ENCODE measurements at places on chromosomes 1 and 21.

DNA sequence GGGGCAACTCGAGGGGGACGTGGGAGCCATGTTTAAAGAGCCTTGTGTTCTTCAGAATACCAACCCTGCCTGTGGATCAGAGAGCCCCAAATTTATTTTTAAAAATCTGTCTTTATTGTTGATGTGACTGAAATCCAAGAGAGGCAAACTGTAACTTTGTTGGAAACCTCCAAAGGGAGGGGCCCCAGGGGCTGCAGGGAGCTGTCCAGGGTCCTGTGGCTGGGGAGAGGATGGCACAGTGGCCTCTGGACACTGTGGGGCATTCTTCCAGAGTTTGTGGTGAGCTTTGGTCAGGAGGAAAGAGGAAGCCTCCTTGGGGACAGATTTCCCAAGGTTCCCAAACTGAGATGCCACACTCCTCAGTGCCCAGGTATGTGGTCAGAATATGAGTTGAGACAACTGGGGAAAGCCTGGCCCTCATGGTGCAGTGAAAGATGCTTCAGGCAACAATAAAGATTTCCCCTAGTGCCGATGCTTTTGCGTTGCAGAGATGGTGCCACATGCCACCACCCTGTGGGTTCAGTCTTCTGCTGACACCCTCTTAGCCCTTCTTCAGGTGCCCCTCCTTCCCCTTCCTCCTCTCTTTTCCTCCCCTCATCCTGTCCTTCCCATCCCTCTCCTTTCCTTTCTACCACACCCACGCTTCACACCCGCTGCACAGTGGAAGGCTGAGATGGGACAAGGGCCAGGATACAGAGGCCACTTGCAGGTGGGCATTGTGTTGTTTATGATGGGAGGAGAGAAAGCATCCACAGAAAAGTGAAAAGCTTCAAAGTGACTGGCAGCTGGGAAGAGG lies 122.1 kb downstream of the UCK2 start:
- DNase-seq, result peak; percentile 52
- H3K27ac ChIP-seq, result no peak overlapping the region
- peaks cover 18% of the 10 kb centered on the region for H3K27me3 ChIP-seq

DNA sequence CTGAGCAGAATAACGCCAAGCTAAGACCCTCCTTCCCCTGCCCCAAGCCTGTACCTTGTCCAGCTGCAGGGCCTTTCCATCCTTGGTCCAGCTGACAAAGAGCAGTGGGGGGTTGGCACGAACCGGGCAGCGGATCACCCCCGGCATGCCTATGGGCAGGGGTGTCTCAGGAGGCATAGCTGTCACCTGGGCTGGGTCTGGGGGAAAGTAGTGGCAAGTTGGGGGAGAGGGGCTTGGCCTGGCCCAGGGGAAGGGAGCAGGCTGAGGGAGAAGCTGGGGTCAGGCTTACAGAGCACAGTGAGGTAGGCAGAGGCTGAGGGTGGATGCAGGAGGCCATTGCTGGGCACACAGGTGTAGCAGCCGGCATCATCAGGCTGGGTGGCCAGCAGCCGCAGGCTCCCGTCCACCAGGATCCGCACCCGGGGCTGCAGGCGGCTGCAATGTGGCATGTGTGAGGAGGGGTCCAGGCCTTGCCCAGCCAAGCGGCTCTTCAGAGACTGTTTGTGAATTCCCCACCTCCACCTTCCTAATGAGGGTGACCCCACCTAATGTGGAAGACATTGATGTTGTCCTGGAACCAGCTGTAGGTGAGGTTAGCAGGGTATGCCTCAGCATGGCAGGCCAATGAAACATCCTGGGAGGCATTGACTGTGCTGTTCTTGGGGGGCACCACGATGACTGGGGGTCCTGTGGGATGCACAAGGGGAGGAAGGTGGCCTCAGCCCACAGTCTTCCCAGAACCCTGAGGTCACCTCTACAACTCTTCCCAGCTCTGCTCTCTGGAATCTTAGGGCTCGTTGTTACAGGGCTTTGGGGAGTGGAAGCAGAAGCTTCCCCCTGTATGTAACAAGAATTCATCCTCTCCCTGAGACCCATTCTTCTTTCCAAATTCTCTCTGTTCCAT lies 9.1 kb upstream of the TAGLN2 start:
- no peak overlapping the region for H3K27ac ChIP-seq
- no peak for DNase-seq
- no peak overlapping the region for H3K4me3 ChIP-seq
- H3K36me3 ChIP-seq, result no peaks in the 10 kb centered on the region
- H3K27me3 ChIP-seq, result no peaks in the 10 kb centered on the region

- DNase-seq, result peak; percentile 57
- peak overlapping the region; percentile 82 for H3K27ac ChIP-seq
- H3K4me1 ChIP-seq, result peaks cover 39% of the 10 kb centered on the region
Measured at GRCh38 chr1:36349241-36349671, 25.8 kb upstream of the EVA1B start.

DNA sequence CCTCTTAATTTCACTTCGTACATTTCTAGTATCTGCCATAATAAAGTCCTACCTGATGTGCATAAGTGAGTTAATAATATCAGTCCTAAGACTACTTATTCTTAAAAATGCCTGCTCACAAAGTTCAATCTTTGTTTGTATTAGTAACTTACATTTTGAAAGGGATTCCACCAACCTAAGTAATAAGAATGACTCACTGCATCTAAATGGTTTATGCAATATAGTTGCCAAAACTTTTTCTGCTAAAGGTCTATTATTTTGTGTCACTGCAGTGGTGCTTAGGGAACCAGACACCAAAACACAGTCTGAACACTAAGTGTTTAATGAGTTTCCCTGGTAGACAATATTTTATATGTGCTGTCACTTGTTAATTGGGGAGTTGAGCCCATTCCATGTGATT lies 1.8 kb downstream of the ZNF669 start:
- peaks cover 65% of the 10 kb centered on the region for H3K36me3 ChIP-seq
- peak overlapping the region; percentile 83 for H3K27ac ChIP-seq
- peak; percentile 27 for DNase-seq
- H3K4me1 ChIP-seq, result peaks cover 6% of the 10 kb centered on the region

DNA sequence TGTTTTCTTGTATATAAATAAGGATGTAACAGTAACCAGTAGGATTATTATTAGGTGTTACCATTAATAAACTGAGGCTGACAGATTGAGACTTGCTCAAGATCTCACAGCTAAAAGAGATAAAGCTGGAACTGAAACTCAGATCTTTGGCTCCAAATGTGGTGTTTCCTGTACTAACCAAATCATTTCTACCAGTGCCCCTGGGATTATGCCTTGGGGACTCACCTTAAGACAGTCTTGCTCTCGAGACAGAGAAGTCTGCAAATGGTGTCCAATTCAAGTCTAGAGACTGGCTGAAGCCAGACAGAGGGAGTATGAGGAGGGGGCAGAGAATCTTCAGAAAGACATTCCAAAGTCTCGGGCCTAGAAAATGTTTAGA lies 593 bp upstream of the CD53 start:
- no peaks in the 10 kb centered on the region for H3K27me3 ChIP-seq
- H3K36me3 ChIP-seq, result no peaks in the 10 kb centered on the region
- H3K27ac ChIP-seq, result no peak overlapping the region
- no peak overlapping the region for H3K4me3 ChIP-seq

DNA sequence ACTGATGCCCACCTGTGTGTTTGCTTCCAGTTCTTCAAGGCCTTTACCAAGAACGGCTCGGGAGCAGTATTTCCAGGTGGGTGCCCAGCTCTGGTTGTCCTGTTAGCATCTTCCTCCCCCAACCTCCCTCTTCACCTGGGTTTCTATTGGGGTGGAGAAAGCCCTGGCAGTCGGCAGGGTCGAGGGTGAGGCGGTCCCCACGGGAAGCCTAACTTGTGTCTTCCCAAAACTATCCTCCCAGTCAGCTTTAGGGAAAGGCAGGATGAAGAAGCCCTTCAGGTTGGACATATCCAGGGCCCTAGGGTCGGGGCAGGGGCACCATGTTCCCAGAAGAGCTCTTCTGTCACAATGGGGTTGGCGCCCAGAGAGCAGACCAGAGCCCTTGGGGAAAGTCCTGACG lies 20.6 kb downstream of the QSOX1 start:
- H3K4me3 ChIP-seq, result no peak overlapping the region
- no peak overlapping the region for H3K27ac ChIP-seq
- no peaks in the 10 kb centered on the region for H3K27me3 ChIP-seq

DNA sequence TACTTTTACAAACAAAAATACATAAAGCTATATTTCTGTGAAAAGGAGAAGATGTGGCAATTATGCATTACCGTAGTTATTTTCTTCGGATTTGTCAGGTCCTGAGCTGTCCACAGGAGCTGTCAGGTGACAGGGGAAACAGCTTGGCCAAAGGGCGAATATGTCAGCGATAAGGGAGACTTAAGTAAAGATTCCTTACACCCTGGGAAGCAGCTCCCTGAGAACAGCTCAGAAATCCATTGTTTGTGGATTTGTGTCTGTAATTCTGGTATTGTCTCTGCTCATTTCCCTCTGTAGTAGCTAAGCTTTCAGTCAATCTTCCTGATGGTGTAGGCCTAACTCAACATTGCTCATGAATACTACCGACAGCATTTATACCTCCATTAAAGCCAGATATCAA lies 7.1 kb upstream of the CD34 start:
- no peaks in the 10 kb centered on the region for H3K4me1 ChIP-seq
- peaks cover 13% of the 10 kb centered on the region for H3K27me3 ChIP-seq
- no peak for DNase-seq
- H3K27ac ChIP-seq, result no peak overlapping the region

- no peak overlapping the region for H3K4me3 ChIP-seq
- DNase-seq, result no peak
- no peak overlapping the region for H3K27ac ChIP-seq
Measured at GRCh38 chr1:12415038-12415466, 185.2 kb downstream of the VPS13D start.

- no peaks in the 10 kb centered on the region for H3K36me3 ChIP-seq
- H3K4me3 ChIP-seq, result no peak overlapping the region
- no peak overlapping the region for H3K27ac ChIP-seq
Measured at GRCh38 chr1:184350573-184350972, 36.3 kb upstream of the C1orf21 start.

DNA sequence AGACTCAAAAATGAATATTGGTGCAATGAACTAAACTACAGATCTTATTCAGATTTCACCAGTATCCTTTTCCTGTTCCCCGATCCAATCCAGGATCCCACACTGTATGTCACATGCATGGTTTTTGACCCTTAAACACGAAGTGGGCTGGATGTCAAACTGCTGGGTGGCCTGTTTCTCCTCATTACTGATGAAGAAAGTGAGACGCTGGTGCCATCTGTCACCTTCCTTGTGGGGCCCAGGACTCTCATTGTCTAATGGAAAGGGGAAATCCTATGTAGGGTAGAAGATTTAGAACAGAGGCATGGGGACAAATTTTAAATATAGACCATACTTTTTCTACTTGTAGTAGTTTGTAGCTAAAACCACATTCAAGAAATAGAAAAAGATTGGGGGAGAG lies 56.2 kb downstream of the DISC1 start:
- no peak overlapping the region for H3K4me3 ChIP-seq
- H3K36me3 ChIP-seq, result no peaks in the 10 kb centered on the region
- no peak for DNase-seq
- H3K27ac ChIP-seq, result no peak overlapping the region

- H3K27me3 ChIP-seq, result no peaks in the 10 kb centered on the region
- no peaks in the 10 kb centered on the region for H3K4me1 ChIP-seq
- H3K27ac ChIP-seq, result no peak overlapping the region
- no peak overlapping the region for H3K4me3 ChIP-seq
- no peaks in the 10 kb centered on the region for H3K36me3 ChIP-seq
Measured at GRCh38 chr1:147798731-147799130, 38.3 kb upstream of the GJA5 start.

GRCh38 chr1:1619917-1620361 lies 4.6 kb downstream of the MIB2 start:
- H3K27me3 ChIP-seq, result no peaks in the 10 kb centered on the region
- H3K27ac ChIP-seq, result no peak overlapping the region
- no peak for DNase-seq

- no peak overlapping the region for H3K4me3 ChIP-seq
- H3K36me3 ChIP-seq, result peaks cover 7% of the 10 kb centered on the region
- DNase-seq, result no peak
- H3K27ac ChIP-seq, result no peak overlapping the region
Measured at GRCh38 chr1:49204720-49205119, 428.0 kb upstream of the BEND5 start.

DNA sequence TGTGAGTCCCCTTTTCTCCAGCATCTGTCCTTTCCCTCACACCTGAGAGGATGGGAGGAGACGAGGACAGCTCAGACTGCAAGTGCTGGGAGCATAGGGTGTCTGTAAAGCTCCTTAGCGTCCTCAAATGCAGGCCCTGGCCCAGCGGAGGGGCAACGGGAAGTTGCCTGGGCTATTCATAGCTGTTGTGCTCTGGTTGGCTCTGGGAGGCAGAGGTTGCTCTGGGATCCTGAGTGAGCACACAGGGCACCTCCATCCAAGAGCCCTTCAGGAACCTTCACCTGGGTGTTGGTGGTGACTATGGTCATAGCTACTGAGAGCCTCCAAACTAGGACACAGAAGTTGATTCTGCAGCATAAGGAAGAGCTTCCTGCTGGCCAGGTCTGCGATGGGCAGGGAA lies 2.6 kb downstream of the PADI1 start:
- H3K4me3 ChIP-seq, result no peak overlapping the region
- H3K27me3 ChIP-seq, result no peaks in the 10 kb centered on the region
- no peak overlapping the region for H3K27ac ChIP-seq

- H3K4me1 ChIP-seq, result no peaks in the 10 kb centered on the region
- H3K27me3 ChIP-seq, result peaks cover 10% of the 10 kb centered on the region
- no peak for DNase-seq
Measured at GRCh38 chr1:94408104-94408830, 9.9 kb upstream of the ABCD3 start.

- H3K4me1 ChIP-seq, result peaks cover 6% of the 10 kb centered on the region
- no peak overlapping the region for H3K4me3 ChIP-seq
- DNase-seq, result no peak
Measured at GRCh38 chr1:32828341-32828740, 10.9 kb downstream of the S100PBP start.

GRCh38 chr21:41764558-41765419 lies 2.1 kb downstream of the RIPK4 start:
- H3K36me3 ChIP-seq, result peaks cover 59% of the 10 kb centered on the region
- H3K27ac ChIP-seq, result peak overlapping the region; percentile 70
- H3K4me1 ChIP-seq, result peaks cover 52% of the 10 kb centered on the region
- H3K27me3 ChIP-seq, result no peaks in the 10 kb centered on the region
- DNase-seq, result peak; percentile 62

DNA sequence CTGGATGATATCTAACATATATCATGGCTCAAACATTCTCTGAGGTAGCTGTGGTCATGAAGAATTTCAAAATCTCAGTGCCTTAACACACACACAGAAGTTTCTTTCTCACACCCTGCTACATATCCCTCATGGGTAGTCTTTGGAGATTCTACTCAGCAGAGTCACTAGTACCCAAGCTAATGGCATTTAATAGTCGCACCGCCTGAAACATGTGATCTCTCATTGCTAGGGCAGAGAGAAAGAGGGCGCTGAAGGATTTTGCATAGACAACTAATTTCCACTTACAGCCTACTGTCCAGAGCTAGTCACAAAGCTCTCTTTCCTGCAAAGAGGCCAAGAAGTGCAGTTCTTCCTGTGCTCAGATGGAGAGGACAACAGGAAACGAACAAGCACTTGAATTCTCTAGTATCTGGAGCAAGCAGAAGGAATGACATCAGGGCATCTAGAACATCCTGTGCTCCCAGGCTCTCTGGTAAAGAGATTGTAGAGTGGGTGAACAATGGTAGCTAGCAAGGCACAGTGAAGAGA lies 183.4 kb upstream of the PTBP2 start:
- H3K4me1 ChIP-seq, result peaks cover 4% of the 10 kb centered on the region
- no peak overlapping the region for H3K4me3 ChIP-seq
